Right kidney (tissue), 9 donors: ENCODE measurements at places on chromosomes 5 and 9.

- DNase-seq: no peak
Measured at GRCh38 chr5:168697034-168697720, 118.0 kb upstream of the PANK3 start.

- DNase-seq: no peak
Measured at GRCh38 chr5:164051745-164052144, 546.3 kb downstream of the MAT2B start.

DNA sequence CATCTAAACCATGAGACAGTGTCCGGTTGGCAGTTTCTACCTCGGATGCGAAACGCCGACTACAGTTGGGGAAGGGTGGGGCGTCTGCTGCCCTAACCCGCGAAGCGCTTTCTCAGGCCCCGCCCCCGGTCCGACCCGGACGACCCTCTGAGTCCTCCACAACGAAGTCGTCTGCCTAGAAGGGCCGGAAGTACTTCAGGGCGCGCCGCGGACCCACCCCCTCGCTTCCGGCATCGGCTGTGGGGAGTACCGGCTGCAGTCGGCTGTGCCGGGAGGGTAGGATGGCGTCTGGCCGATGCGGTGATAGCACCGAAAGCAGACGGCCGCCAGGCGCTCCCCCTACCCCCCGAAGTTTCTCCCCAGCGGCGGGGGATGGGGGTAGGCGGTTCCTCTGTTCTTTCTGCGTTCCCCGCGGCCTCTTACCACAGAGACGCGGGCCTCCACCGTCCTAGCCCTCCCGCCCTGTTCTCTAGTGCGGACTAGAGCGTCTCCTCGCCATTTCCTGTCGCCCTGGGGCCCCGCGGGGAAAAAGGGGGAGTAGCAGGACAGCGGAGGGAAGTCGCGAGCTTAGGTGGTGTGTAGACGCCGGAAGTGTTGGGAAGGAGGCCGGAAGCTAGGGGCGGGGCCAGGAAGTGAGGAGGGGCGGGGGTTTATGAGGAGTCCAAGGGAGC lies at the start of gene TRIM41:
Gene TRIM41, plus strand, starts transcription at position 224 of the 671 bp plus-strand sequence. CDS start 719 bp downstream, outside the sequence.
- DNase-seq: peak; percentile 99

- DNase-seq: no peak
Measured at GRCh38 chr5:150525163-150525562, 17.2 kb downstream of the NDST1 start.

- peak; percentile 3 for DNase-seq
Measured at GRCh38 chr9:27247756-27248155, 49.2 kb downstream of the EQTN start.

DNA sequence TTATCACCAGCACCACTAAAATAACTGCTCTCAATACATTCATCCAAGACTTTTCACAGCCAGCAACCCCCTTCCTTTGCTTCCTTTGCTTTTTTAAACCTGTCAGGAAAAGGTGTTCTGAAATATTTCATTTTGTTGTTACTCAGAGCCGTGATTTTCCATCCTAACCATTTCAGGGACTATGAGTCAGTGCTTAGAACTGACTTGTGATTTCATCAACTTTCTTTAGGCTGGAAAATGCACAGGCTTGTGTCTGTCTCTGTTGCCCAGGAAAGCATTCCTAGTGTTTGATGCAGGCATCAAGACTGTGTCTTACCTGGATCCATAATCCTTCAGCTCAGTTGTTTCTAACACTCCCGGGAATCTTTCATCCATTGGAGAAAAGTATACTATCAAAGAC lies 805.6 kb downstream of the BRINP1 start:
- no peak for DNase-seq

DNA sequence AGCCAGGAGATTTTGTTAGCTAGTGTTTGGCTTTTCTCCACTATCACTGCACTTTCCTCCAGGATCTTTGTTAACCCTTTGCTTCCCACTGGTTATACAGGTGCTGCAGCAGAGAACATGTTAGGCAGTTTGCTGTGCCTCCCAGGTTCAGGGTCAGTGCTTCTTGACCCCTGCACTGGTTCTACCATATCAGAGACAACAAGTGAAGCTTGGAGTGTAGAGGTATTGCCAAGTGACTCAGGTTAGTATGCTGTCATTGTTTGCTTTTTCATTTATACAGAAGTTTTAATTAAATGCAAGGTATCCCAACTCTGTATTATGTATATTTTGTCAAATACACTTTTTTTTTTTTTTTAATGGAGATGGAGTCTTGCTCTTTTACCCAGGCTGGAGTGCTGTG lies 68.4 kb downstream of the GAPVD1 start:
- DNase-seq: no peak

DNA sequence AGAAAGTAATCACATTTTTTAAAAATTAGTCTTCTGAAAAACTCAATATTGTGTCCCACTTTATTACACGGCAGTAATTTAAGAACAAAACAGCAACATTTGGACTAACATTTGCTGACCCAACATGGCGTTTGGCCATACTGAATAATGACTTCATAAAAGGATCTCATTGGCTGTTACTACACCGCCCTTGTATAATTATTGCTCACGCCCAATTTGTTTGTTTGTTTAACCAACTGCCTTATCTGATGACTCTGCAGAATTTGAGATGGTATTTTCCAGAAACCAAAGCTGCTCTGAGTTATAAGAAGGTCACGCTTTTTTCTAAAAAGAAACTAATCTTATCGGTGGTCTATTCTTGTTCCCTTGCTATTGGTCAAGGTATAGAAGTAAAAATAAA lies 200.2 kb upstream of the TARS1 start:
- no peak for DNase-seq

- DNase-seq: no peak
Measured at GRCh38 chr5:127652952-127653611, 4.2 kb downstream of the CTXN3 start.

DNA sequence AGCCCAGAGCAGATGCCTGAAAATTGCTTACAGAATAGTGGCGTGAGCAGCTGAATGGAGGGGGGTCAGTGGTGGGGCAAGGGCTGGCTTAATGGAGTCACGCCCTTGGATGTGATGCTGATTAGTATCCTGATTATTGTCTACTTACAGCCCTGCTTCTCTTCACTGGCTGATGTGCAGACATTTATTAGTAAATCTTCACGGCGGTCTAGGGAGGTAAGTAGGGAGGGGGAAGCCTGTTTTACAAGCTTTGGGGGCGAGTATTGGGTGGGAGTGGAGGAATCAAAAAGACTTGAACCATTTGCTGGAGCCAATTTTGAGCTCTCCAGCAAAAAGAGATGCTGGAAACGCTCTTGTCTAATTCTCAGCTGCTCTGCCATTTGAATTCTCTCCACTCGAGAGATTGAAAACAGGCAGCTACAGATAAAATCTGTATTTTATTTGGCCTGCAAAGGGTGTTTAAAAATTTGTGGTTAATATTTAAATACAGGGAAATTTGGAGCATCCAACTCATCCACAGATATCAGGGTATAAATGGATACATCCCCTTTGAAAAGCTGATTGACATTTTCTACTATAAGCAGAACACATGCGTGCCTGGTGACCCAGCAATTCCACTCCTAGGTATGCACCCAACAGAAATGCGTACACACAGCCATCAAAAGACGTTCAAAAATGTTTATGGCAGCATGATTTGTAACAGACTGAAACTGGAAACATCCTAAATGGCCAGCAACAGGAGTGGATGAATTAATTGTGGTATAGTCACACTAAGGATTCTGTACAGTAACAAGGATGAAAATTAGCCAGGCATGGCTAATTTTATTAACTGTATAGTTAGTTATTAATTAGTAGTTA lies 19.5 kb upstream of the ALDH1B1 start:
- no peak for DNase-seq

GRCh38 chr5:168059131-168059530 lies 232.3 kb upstream of the WWC1 start:
- no peak for DNase-seq

GRCh38 chr5:129572060-129572459 lies 112.0 kb downstream of the ADAMTS19 start:
- no peak for DNase-seq

DNA sequence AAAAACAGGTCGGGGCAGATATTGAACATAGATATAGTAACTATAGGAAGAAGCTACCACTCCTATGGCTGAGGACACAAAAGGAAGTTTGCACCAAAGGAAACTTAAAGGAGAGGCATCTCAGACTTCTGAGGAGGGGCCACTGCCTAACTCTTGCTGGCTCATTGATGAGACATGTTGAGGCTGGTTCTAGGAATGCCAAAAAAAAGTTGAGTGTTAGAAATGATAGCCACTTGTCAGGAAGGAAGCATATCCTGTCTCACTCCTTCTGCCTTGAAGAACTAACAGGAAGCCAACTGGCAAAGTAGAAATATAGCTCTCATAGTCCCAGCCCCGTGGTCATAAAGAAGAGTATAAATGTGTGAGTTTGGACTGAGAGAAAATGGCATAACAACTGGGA lies 23.3 kb upstream of the STOM start:
- no peak for DNase-seq

- no peak for DNase-seq
Measured at GRCh38 chr9:76985581-76985980, 33.9 kb upstream of the FOXB2 start.

DNA sequence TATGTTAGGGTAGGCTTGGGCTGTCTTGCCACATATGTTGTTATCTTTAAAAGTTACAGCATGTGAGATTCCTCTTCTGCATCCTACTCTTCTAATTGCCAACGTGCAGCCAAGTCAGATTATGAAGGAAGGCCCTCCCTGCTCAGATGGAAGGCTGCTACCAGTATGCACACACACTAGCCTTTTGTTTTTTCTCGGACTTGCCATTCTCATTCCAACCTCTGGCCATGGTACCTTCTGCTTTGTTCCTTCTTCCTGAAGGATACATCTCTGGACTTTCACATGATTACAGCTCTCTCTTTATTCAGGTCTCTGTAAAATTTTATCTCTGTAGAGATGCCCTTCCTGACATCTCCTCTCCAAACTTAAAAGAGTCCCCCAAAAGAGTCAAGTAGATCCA lies 12.8 kb upstream of the OTP start:
- no peak for DNase-seq

- DNase-seq: no peak
Measured at GRCh38 chr5:142316051-142316450, 8.8 kb downstream of the SPRY4 start.

- no peak for DNase-seq
Measured at GRCh38 chr9:111372297-111372696, 42.3 kb upstream of the OR2K2 start.

DNA sequence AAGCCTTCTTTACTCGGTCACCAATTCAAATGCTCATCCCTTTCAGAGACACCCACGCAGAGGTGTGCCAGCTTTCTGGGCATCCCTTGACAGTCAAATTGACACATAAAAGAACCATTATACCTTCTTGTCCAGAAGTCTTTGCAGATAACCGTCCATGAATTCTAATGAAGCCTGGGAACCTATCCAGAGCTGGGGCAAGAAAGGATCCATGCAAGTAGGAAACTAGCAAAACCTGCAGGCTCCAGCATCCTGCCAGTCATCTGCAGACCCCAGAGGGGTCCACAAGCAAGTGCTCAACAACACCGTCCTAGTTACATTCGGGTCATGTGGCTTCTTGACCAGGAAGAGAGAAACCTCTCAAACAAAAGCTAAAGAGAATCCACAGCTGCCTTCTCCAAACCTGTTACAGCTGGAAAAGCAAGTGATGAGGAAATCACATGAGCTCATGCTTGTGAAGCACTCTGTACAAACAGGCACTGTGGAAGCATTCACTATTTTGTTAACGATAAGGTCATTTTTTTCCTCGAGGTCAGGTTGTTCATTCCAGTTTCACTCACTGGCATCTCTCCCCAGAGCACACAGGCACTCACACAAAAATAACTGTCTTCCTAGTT lies 80.2 kb upstream of the DMRT1 start:
- no peak for DNase-seq

GRCh38 chr9:131807144-131807983 lies 67.5 kb upstream of the RAPGEF1 start:
- DNase-seq: no peak

GRCh38 chr9:134937164-134937555 lies 19.4 kb upstream of the FCN1 start:
- no peak for DNase-seq

- no peak for DNase-seq
Measured at GRCh38 chr9:137462396-137462985, 3.4 kb upstream of the NSMF start.
